NCI-H524 (cell line): ENCODE measurements at places on chromosomes 1 and 21.

- no peak for DNase-seq
Measured at GRCh38 chr1:231049121-231049979, 9.3 kb upstream of the FAM89A start.

- no peak for DNase-seq
Measured at GRCh38 chr1:212557739-212558692, 50.5 kb upstream of the ATF3 start.

GRCh38 chr1:38991638-38992411, 749 bp downstream of the AKIRIN1 start:
- DNase-seq, result no peak

- no peak for DNase-seq
Measured at GRCh38 chr1:62597281-62597680, at the start of gene ANGPTL3. ANGPTL3 (plus strand) TSS chr1:62597520; CDS start chr1:62597567, 47 bp downstream.

DNA sequence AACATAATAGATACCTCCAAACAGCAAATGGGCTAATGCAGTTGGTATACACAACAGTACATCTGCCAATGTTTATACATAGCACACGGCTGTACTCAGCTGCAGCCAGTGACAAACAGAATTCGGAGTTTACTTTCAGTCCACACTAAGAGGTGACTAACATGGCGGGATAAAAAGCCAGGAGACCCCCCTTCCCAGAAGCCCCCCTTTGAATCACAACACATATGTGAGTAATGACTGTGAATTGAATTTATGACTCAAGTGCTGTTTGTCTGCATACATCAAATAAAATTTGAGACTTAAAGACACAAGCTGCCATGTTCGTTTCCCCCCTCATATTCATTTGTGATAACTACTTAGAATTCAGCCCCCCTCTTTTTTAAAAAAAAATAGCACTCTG, 113.2 kb downstream of the RUNX1 start:
- DNase-seq, result no peak

GRCh38 chr1:65965112-65965996, 172.7 kb downstream of the PDE4B start:
- DNase-seq, result no peak

DNA sequence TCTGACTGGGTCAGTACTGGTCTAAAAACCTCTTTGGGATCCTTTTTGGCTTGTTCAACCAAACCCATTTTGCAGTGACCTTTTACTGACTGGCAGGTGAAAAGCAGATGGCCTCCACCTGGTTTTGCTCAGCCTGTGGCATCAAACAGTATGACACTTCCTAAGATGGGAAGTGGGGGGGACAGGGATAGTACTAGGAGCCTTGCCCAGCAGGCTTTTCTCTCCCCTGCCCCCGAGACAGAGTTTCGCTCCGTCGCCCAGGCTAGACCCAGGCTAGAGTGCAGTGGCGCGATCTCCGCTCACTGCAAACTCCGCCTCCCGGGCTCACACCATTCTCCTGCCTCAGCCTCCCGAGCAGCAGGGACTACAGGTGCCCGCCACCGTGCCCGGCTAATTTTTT, 18.3 kb downstream of the INTS3 start:
- no peak for DNase-seq

GRCh38 chr1:87880098-87880760, 551.5 kb downstream of the LMO4 start:
- DNase-seq, result no peak

DNA sequence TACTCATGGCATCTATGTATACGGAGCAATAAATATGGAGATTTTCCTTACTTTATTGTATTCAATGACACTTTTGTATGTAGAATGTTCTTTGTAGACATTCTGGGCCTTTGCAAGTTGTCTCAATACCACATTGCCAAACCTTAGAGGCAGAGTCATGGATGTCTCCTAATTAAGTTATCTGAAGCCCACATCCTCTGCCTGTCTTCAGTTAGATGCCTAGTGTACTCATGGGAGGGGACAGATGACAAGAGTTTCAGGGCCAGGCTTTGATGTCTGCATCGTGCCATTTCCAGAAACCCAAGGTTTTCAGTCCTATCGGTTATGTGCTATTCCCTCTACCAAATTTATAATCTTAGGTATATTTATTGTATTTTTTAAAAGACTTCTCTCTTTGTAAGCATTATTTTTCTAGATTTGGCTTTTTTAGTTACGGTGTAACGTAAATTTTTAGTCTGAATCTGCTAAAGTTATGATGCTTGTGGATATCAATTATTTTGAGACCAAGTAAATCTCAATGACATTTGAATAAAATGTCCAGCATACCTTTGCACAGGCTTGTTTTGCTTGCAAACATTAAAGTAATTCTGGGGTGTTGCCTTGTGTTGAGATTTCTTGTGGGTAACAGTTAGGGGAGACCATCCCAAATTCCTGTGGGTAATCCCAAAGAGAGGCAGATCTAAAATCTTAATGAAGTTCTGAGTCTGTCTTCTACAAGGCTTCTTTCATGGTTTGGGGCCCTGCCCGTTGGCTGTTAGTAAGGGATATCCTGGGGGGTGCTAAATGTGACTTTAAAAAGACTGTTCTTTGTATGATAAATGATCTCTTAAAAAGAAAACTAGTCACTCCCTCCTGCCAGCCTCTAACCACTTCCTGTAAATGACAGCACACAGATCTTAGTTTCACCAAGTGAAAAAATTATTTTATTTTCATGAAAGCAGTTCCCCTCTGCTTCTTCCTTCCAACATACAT, 8.0 kb upstream of the MACF1 start:
- DNase-seq, result no peak

DNA sequence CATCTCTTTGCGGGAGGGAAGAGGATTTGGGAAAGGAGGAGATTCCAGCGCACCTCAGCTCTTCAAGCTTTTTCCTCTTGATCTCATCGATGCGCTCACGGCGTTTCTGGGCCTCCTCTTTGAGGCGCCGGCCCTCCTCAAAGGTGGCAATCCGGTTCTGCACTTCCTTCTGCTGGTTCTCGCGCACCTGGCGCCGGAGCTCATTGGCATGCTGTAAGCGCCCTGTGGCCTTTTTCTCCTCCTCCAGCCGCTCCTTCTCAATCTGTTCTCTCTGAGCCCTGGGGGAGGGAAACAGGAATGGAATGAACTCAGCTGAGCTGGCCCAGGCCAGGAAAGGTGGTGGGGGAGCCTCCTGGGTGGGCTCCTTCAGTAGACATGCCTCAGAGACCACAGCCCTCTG, 10.4 kb upstream of the VSIG8 start:
- no peak for DNase-seq

DNA sequence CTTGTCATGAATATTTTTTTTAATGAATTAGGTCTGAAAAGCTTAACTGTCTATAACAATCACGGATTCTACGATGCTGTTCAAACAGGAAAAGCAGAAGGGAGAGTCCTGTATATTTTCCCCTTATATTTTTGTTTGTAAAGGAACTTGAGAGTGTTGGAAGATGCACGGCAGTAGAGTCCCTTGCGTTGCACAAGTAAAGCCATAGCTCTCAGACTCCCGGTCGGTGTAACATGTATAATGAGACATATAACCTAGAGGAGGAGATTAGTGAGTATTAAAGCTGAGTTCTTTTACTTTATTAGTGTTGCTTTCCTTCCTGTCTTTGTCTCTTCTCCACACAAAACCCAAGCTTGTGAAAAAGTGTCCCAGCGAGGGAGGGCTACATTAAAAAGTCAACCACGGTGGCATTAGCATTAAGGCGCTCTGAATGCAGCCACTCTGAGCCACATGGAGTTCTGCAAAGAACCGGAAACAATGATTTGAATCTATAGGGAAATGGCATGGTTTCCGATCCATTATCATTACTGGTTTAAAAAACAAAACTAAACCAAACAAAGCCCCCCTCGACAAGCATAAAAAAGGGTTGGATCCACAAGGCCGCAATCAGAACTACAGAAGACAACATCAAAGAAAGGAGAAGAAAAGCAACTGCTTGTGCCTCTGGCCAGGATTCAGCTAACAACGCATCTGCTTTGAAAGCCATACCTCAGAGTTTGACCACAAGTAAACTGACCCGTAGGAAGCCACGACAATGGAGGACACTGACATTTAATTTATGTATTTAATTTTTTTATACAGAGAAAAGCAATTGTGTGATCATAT, 356.8 kb downstream of the LMO4 start:
- DNase-seq, result no peak

DNA sequence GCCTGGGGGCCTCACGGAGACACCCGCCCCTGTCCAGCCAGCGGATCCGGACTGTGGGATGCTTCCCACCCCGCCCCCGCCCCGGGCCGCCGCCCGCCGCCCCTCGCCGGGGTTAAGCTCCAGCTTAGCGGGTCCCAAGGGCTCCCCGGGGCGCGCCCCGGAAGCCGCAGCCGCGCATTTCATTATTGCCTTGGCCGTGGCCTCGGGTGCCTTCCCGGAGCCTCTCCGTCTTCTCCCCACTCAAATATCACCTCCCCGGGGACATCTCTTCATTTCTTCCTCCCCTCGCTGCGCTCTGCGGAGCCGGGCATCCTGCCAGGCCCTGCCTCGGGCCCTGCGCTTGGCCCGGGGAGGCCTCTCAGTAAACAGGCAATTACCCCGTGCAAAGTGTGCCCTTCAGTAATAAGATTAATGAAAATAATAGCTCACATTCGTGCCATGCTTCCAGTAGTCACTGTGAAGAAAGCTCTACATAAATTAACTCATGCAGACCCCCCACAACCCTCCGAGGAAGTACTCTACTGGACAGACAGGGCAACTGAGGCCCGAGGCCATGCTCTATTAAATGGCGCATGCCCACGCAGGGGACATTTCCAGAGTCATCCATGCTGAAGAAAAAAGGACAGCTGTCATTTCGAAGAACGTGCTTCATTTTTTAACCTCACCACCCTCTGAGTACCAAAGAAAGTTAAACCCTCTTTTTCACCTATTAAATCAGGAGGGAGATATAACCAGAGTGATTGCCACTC, 49.9 kb upstream of the LAPTM5 start:
- peak; percentile 60 for DNase-seq

GRCh38 chr1:165960136-165960535, 132.7 kb downstream of the UCK2 start:
- no peak for DNase-seq

GRCh38 chr1:227728892-227729143, 6.3 kb downstream of the JMJD4 start:
- DNase-seq, result no peak

GRCh38 chr1:156489166-156489934, 11.2 kb downstream of the MEF2D start:
- peak; percentile 96 for DNase-seq

GRCh38 chr1:245156041-245156735, 1.4 kb downstream of the KIF26B start:
- peak; percentile 74 for DNase-seq

DNA sequence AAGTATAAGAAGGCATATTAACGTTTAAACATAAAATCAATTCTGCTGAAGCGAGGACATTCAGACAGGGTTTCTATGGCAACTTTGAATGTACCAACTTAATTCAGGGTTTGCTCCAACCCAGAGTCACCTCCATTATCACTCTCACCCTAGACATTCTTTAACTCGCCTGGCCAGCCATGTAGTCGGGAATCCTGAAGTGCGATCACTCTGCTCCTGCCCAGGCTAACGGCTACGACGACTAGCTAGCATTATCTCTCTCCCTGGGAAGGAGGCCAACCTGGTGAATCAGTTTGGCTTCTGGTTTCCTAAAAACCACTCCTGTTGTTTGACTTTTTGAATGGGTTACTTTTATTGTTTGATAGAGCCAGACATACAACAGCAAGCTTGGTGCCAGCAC, 38.9 kb upstream of the ZBTB18 start:
- no peak for DNase-seq

DNA sequence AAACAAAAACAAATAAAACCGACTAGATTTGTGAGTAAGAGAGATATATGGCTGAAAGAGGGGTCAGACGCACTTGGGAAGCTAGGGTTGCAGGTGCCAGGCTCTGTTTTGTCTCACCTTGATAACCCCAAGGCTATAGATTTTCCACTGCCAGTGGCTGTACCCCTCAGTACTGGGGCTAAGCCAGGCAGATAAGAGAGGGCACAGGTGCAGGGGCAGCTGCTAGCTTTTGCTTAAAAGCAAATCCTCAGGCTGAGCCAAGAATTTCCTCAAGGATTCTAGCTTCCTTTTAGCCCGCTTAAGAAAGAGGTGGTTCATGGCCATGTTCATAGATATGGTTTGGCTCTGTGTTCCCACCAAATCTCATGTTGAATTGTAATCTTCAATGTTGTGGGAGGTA, 57.9 kb downstream of the OVGP1 start:
- peak; percentile 71 for DNase-seq

DNA sequence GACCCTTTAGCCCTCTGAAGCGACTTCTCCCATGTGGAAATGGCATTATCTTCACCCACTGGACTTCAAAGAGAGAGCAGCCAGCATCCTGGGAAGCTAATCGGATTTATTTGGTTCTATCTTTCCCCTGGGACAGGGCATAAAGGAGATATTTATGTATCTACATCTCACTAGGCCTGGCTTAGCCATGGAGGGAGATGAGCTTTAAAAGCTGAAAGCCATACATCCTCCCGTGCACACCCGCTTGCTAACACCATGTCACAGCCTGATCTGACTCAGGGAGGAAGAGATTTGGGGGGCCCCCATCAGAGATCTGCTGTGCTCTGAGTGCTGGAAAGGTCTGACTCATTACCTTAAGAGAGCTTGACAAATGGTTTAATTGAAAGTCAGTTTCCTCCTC, 155.9 kb downstream of the PLXNA2 start:
- DNase-seq, result peak; percentile 46

- DNase-seq, result no peak
Measured at GRCh38 chr1:186214791-186215190, 160.3 kb downstream of the TPR start.

DNA sequence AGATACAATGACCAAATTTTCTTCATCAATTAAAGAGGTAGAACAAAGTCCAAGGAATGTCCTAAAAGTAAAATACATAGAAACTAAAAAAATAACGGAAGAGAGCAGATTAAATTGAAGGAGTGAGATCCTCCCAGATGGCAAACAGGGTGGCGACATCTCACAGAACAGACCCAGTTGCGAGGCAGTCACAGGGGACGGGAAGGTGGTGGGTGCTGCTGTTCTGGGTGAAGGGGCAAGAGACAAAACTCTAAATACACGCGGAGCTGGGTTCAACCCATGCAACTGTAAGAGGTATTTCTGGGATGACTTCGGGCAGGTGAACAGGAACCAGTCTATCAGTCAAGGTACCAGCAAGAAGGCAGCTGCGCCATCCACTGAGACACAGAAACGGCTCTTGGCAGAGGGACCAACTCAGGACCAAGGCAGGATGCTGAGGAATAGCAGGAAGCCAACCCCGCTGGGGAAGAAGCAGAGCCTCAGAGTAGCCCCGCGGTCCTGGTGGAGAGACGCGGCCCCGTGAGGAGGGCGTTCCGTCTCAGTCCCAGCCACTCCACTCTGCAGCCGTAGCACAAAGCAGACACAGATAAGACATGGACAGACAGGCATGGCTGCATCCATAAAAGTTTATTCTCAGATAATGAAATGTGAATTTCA, 32.2 kb downstream of the WDR4 start:
- no peak for DNase-seq

- DNase-seq, result no peak
Measured at GRCh38 chr1:182279302-182279701, 112.3 kb downstream of the GLUL start.
